ENCODE measurements at places on chromosomes 4 and X.
A peak's percentile ranks its signal among the peaks of the same experiment; 100 is the strongest.

- no peak for DNase-seq
Measured at GRCh38 chr4:175419236-175419718, 392.8 kb downstream of the GPM6A start.

GRCh38 chr4:117783716-117784115 lies 250.6 kb upstream of the NDST3 start:
- DNase-seq, result no peak

GRCh38 chrX:154695911-154696675 lies 42.7 kb upstream of the CTAG2 start:
- DNase-seq, result no peak

GRCh38 chr4:87053176-87053658 lies 118.4 kb downstream of the AFF1 start:
- DNase-seq, result no peak

- peak; percentile 92 for DNase-seq
Measured at GRCh38 chr4:84498935-84499623, at the start of gene NKX6-1. TSS of gene NKX6-1 (minus strand) at chr4:84499292. CDS start at chr4:84498228, 1,064 bp downstream.

GRCh38 chrX:111284631-111285293 lies 14.5 kb upstream of the CAPN6 start:
- DNase-seq, result no peak

- DNase-seq, result no peak
Measured at GRCh38 chr4:133960975-133961374, 240.6 kb downstream of the PABPC4L start.

- no peak for DNase-seq
Measured at GRCh38 chr4:13160920-13161319, 323.2 kb downstream of the RAB28 start.

DNA sequence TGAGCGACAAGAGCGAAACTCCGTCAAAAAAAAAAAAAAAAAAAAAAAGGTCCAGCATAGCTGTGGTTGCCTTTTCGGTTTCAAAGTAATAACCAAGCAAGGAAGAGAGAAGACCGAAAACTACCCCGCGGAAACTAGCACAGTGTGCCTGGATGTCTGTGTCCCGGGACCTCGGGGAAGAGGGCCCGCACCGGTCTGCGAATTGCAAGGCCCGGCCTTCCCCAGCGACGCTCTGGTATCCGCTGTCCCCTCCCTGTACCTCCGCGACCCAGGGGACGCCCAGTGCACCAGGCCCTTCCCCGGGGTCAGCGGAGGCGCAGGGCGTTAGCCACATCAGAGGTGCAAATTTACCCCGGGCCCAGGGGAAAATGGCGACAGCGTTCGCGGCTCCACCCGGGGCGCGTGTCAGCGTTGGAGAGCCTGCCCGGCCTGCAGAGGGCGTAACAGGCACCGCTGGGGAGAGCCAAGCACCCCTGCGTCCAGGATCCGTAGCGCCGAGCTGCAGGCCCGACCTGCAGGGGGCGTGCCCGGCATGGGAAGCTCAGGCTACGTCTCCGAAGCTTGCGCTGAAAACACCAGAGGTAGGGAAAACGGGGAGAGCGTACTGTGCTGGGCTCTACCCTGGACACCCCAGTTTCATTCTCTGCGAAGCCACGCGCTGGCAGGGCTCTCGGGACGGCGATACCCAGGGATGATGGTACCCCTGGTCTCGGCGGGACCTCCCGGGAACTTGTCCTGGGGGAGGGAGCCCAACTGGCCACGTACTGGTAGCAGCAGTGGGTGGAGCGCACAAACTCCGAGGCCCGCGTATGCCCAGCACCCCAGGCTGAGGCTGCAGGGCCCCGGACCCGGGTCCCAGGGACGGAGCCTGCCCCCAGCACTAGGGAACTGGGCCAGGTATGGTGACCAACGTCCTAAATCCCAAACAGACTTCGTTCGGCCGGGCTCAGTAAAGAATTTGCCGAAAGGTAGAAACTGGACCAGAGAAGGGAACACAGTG lies 16.2 kb downstream of the NKX6-1 start:
- peak; percentile 44 for DNase-seq

- DNase-seq, result no peak
Measured at GRCh38 chr4:121777625-121778024, 12.7 kb upstream of the SMIM43 start.

DNA sequence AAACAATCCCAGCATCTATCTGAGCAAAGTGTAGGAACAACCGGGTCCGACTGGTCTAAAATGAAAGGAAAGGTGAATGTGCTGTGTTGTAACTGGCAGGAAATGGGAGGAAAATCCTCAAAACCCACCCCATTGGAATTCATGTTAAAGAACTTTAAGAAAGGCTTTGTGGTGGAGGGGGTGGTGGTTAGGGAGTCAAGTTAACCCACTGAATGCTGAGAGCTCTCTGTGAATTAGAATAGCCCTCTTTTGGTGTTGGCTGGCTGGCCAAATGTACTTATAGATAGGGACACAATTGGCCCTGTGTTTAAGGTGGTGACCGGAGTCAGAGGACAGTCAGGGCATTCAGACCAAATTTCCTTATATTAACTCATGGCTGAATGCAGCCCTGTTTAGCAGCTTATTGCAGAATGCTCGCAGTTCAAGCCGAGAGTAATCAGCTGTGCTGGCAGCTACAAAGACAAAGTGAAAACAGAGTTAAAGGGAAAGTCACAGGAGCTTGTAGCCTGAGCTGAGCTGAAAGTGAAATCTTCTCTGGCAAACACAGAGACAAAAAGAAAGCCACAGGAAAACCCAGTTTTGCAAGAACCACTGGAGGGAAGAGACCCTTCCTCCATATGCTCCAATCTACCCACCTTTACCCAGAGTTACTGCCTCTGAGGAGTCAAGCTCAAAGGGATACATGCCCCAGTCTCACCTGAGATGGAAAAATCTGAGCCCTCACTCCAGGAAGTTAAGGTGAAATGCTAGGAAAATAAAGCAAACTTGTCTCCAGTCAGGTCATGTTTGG lies 38.5 kb upstream of the UGT2B7 start:
- DNase-seq, result no peak

- DNase-seq, result no peak
Measured at GRCh38 chrX:111850975-111851374, 25.0 kb upstream of the TRPC5OS start.

- DNase-seq, result no peak
Measured at GRCh38 chr4:54719378-54719777, 61.6 kb downstream of the KIT start.

DNA sequence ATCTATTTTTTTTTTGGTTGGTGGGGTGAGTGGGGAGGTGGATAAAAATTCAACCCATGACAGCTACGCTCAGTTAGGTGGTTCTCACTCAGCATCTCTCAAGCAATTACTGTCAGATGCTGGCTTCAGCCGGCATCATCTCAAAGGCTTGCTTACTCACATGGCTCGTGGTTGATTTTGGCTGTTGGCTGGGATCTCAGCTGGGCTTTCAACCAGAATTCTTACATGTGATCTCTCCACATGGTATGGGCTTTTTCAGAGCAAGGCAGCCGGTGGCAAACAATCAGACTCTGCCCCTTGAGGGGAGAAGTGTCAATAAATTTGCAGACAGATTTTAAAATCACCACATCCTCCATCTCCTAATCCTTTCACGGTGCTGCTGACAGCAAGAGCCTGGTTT lies 47.2 kb downstream of the SLC34A2 start:
- DNase-seq, result no peak

DNA sequence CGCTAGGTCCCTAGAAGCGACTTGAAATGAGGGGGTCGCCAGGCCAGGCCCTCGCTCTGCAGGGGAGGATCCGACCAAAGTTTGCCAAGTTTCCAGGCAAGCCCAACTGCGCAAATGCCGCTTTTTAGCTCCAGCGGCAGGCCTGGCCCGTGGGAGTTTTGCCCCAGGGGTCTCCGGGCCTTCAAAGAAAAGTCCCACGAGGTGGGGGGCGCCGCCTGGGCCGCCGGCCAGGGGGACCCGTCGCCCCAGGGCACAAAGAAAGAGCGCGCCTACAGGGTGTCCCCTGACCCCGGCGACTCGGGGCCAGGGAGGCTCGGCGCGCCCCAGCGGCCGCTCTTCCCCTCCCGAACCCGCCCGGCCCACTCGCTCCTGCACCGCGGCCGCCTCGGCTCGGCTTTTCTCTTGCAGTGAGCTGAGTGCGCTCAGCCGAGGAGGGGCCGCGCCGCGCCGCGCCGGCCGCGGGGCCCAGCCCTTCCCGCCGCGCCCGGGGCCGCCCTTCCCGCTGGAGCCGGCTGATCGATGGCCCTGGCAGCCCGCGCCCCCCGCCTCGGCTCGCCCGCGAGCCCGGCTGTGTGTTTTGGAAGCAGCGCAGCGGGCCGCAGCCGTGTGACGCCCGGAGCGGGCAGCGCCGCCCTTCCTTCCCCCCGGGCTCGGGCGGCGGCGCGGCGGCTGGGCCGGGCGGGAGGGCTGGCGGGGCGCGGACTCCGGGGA lies 754 bp upstream of the KLF3 start:
- DNase-seq, result no peak

DNA sequence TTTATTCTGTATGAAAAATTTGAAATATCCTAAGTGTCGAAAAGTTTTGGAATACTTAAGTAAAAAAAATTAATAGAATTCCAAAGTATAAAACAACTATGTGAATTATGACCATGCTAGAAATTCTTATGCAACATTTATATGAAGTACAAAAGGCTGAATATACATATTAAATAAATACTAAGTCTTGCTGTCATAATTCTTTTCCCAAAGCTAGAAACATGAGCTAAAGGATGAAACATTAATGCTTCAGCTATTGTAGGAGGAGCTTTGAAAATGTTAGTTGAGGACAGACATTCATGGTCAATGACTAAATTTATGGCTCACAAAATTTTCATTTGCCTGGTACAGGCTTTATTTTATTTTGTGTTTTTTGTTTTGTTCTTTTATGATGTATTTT lies 207.3 kb downstream of the GABRB1 start:
- no peak for DNase-seq

DNA sequence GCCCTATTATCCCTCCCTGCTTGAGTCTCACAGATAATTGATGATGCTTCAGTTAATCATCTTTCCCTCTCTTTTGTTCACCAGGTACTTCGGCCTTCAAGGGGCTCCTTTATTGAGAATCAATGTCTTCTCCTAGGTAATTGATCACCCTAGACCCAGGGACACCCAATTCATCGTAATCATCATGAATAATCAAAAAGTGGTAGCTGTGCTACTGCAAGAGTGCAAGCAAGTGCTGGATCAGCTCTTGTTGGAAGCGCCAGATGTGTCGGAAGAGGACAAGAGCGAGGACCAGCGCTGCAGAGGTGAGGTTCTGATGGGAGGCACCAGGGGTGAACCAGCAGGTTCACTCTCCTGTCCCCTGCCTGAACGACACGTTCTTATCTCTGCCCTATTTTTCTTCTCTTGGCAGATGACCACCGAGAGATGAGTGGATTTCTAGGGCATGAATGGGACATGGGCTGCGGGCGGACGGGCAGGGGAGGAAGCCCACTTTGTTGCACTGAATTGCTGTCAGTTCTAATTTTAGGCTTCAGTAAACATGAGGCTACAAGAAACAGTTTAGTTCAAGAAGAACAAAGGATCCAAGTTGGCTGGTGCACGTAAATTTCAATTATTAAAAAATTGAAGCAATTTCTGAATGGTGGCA lies 80.5 kb downstream of the ALPK1 start:
- DNase-seq, result no peak

DNA sequence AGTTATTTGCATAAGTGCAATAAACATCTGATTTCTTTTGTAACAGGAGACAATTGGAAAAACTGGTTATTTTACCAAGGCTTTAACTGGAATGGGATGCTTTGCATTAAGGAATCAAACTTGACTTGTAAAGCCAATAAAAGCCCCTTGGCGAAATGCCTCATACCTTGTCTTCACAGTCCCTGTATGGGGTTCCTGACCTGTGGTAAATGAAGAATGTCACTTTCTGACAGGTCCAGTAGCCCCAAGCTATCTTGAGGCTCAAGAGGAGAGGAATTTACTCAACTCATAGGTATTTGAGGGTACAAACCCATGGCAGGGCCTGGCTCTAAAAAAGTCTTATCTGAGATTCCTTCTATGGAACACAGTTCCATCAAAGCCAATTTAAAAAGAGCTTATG lies 78.0 kb downstream of the ACOX3 start:
- no peak for DNase-seq
